ENCODE measurements at places on chromosomes 2 and 18.

DNA sequence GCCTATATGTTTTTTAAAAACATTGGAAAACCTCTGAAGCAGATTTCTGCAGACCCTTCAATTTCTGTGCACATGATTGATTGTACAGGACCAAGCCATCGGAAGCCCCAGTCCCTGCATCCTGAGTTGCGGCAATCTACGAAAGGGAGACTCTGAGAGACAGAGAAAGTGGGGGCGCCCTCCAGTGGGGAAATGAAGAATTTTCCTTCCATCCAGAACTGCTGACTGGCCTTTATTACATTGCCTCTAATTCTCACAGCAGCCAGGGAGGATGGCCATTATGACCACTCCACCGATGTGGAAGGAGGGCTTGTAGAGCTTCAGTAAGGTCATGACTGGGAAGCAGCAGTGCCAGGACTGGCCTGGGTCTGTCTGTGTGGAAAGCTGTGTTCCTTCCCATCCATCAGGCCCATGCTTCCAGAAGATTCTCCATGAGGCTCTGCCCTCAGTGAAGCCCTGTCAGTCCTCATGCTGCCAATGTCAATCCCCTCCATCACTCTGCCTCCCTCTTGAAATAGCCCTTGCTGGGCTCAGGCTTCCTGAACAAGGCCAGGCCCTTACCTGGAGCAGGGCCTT lies 20.0 kb upstream of the RESP18 start:
- DNase-seq: peak; percentile 81

DNA sequence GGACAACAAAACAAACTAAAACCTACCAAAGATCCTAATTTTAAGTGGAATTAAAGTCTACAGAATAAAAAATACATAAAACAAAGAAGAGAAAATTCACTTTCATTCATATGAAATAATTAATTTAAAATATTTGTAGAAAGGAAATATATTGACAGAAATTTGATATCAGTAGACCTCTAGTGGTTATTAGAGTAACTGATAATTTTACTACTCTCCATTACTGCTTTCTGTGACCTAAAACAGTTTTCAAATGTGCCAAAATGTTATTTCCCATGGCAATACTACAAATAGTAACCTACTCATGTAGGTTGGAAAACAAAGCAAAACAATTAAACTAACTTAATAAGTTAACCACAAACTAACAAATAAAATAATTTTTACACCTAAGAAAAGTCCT lies 147.1 kb downstream of the NOL4 start:
- DNase-seq: no peak

- DNase-seq: no peak
These were observed 43.1 kb downstream of the COL4A3 start for GRCh38 chr2:227207573-227207972.

- no peak for DNase-seq
These were observed 550.1 kb upstream of the DCC start for GRCh38 chr18:51789871-51790270.

DNA sequence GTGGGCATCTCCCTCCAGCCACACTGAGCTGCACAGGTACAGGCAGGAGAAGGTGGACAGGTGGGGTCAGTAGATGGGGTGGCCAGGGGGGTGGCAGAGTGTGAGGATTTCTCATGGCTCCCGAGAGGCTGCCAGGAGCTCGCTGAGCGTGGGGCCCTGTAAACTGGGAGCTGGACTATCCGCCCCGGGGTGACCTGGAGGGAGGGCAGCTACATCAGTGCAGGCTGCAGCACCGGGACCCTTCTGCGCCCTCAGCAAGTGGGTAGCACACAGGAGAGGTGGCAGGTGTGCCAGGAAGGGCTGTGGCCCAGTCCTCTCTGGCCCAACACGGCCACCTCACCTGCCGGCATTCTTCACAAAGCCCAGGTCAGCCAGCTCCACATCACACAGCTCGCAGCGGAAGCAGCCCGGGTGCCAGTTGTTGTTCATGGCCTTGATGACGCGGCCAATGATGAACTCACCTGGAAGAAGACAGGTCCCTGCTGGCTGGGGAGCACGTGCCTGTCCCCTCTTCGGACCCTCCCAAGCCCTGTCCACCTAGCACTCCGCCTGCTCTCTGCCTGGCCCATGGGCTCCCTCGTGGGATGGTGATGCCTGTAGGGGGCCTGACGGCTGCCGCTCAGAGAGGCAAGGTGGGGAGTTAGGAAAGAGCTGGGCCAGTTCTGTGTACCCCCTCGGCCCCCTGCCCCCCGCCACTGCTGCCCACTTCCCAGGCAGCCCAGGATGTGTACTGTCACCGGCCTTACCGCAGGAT lies 8.3 kb downstream of the GPR17 start:
- no peak for DNase-seq

DNA sequence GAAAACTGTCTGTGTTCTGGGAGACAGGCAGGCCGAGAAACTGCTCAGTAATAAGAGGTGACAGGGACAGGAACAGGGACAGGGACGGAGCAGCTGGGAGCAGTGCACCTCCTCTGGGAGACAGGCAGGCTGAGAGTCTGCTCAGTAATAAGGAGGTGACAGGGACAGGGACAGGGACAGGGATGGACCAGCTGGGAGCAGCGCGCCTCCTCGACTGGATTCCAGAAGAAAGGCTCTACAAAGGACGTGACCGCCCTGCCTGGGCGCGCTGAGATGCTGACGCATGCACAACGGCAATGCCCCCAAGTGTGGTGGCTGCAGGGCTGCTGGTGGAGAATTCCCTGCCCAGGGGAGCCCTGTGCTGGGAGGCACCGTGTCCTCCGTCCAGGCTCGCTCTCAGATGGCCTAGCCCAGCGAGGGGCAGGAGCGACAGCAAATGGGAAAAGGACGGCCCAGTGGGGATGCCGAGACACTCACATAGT lies 44.2 kb upstream of the PXDN start:
- no peak for DNase-seq

DNA sequence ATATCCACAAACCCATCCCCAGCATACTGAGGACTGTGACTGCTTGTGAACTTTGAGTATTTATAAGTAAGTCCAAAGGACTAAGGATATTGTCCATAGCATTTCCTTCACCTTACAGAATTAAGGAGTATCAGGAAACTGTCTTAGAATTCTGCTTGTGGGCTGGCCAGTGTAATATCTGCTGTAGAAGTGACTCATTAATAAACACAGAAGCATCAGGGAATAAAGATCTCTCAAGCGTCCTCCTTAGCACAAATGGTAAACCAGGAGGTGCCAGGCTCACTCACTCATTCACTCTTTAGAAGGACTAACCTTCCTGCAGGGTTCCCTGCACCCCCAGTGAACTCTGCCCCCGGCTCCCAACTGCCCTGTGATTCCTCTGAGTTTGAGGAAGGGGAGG lies 31.0 kb downstream of the CCDC68 start:
- DNase-seq: no peak

- DNase-seq: no peak
These were observed 212.4 kb downstream of the CMPK2 start for GRCh38 chr2:6653281-6653750.

- peak; percentile 50 for DNase-seq
These were observed 10.7 kb upstream of the IAH1 start for GRCh38 chr2:9463698-9464034.

DNA sequence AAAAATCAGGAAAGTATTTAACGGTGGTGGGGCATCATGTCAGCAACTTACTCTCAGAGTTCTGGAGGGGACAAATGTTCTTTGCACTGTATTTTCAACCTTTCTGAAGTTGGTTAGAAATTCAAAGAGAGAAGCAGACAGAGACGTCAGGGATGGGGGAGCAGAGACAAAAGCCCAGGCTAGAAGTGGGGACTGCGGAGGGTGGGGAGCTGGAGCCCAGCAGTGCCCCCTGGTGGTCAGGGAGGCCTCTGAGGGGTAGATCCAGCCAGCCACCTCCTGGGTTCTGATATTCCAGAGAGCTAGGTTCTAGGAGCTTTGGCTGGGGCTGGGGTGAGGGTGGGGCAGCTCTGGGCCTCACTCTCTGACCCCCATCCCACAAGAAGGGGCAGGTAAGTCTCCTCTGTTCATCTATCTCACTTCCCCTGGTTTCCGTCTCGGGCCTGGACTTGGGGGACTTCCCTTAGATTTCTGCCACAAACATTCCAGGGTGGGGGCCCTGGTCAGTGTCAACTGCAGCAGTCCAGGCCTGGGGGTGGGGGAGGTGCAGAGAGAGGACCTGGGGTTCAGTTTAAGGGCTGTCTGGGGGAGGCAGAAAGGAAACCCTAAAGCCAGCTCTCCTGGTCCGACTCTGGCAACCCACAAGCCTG lies 8.9 kb downstream of the TNS1 start:
- peak; percentile 68 for DNase-seq

DNA sequence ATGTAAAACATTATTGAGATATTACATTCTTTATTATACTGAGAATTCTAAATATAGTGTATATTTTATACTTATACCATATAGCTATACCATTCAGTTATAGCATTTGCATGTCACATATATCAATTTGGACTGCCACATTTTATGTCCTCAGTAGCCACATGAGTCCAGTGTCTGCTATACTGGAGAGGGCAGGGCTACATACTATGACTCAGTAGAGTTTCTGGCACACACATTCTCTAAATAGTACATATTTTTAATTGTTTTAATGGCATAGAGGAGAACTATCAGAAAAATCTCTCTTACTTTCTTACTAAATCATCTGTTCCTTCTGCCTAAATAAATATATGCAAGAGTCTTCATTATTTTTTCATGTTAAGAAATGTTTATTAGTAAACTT lies 55.4 kb upstream of the COL5A2 start:
- no peak for DNase-seq

- DNase-seq: no peak
These were observed 501.2 kb upstream of the LINC00305 start for GRCh38 chr18:64650068-64650467.

- DNase-seq: no peak
These were observed 93.6 kb upstream of the NFATC1 start for GRCh38 chr18:79302120-79302519.

- no peak for DNase-seq
These were observed 17.3 kb downstream of the ESPNL start for GRCh38 chr2:238117199-238118154.

DNA sequence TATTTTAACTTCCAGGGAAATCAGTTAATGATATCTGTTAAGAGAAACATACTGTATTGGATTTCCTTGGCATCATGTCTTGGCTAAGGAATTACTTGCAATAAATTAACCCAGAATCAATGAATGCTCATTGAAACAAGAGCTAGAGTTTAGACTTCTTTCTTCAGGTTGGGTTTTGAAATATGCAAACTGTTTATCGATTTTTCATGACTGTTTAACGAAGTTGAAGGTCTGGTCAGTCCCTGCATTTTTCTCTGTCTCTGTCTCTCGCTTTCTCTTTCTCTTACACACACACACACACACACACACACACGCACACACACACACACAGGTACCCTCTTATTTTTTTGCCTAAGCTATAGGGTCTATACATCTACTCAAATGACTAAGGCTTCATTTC lies 981.0 kb downstream of the SUCLG1 start:
- DNase-seq: no peak

DNA sequence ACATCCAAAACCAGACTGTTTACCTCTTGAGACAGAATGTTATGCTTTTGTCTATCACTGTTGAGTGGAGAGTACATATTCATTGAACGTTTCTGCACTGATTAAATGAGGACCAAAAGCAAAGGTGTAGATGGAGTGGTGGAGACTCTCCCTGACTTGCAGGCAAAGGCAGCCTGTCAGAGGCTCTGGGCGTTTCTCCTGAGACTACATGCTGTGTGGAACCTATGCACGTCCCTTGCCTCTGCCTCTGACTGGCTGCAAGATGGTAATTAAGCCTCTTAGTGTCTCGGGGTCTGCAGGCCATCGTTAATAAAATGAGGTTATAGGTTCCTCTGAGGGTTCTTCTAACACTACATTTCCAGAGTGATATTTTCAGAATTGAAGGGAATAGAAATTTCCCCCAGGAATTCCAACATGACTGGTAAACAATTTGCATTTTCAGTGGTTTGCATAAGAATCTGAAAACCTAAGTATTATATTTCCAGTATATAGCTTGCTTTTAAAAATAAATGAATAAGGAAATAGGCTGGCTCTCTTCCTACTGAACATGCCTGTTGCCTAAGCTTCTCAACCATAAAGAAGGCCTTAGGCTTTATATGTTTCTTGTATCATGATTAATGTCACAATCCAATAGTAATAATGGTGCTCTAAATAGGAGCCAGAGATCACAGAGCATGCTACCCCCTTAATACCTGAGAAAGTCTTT lies 107.4 kb downstream of the FTCDNL1 start:
- DNase-seq: no peak

Measured in activated CD4-positive, alpha-beta memory T cell treated with anti-CD3 and anti-CD28 coated beads for 36 hours (primary cell).